Cortex of kidney (tissue), 1 donor: ENCODE measurements at places on chromosomes 6 and 20.

GRCh38 chr6:125230674-125231073, 71.1 kb downstream of the HDDC2 start:
- no peak for DNase-seq

GRCh38 chr6:161268531-161269210, 5.2 kb downstream of the AGPAT4 start:
- DNase-seq = no peak

DNA sequence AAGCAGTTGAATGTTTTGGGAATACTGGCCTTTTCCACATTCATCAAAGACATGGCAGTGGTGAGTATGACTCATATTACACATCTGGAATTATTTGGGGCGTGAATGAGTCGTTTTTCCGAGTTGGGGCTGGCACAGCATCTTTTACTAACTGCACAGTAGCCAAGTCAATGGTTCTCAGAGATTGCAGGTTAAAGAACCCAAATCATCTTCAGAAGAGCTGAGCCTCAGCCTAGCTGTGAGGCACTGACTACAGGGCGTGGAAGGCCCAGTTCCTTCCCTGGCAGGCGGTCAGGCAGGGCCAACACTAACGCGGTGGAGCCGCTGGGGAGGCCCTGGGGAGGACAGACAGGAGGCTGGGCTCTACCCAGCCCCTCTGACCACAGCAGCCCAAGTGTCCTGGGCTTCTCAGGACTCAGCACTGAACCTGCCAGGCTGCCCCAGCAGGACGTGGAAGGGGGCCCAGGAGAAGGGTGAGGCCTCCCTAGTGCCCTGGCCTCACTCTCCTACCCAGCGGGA, 20.1 kb upstream of the HELZ2 start:
- DNase-seq = no peak

DNA sequence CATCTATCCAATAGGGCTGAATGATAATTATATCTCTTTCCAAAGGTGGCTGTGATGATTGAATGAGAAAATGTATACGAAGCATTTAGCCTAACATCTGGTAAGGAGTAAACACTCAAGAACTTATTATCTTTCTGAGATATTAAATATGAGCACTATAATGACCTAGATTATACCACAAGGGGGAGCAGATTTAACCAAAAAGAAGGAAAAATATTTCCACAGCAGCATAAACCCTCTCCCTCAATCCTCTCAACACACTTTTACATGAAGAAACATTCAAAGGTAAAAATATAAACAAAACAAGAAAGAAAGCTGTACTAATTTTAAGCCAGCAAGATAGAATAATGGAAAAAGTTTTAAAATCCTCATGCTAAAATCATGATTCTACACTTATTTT, 68.4 kb downstream of the SHPRH start:
- no peak for DNase-seq

GRCh38 chr6:89120371-89120770, 2.5 kb upstream of the SRSF12 start:
- DNase-seq = no peak

- no peak for DNase-seq
Observed at GRCh38 chr20:59616306-59616705, 12.0 kb downstream of the PHACTR3 start.

DNA sequence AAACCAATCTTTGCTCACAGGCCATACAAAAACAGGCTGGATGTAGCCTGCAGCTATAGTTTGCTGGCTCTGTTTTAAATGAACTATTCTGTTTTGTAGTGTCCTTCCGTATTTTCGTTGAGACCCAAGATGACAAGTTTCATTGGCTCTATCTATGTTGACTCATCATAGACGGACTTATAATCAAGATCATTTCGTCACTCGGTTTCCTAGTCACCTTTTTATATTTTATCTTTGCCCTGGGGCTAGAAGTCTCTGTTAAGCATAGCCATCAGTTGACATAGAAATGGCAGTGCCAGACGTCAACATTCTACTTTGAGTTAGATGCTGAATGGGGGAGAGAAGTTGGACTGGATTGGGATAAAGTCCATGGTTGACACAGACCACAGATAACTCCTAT, 4.8 kb downstream of the PLEKHG1 start:
- no peak for DNase-seq
